ENCODE measurements at places on chromosomes 6 and 20.

- DNase-seq: no peak
Measured at GRCh38 chr20:53828088-53828681, 234.5 kb upstream of the ZNF217 start.

GRCh38 chr6:147287869-147288271 is 83.7 kb downstream of the STXBP5 start:
- DNase-seq: no peak

- DNase-seq: no peak
Measured at GRCh38 chr20:8116067-8116811, 15.8 kb upstream of the PLCB1 start.

GRCh38 chr6:56793938-56794337 is 151.2 kb upstream of the DST start:
- DNase-seq: no peak

DNA sequence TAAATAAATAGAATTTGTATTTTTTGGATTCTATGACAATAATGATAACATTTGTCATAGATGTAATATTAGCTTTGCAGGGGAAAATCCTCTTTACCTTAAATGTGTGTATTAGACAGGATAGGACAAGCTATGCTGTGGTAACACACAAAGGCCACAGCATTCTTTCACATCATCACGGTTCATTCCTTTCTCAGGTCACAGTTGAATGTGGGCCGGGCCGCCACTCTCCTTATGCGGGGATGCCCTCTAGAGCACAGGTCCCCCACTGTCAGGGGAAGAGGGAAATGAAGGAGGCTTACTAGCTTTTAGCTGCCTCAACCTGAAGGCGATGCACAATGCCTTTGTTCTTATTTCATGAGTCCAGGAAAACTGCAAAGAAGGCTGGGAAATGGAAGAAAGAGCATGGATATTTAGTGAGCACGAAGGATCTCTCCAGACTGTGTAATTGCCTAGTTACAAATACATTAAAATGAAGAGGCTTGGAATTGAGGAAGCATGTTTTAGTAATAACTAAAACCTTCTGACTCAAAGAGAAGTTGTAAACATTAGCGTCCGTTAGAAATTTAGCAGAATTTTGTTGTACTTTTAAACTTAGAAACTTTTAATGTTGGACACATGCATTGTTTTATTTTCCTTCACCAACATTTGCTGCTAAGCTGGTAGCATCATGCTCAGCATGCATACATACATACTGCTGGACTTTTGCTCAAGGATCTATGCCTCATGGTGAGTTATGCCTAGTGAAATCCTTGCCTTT is 248.9 kb upstream of the FOXQ1 start:
- DNase-seq: no peak

Data from GM19239 (cell line).